ENCODE measurements at places on chromosomes 2 and 18.

DNA sequence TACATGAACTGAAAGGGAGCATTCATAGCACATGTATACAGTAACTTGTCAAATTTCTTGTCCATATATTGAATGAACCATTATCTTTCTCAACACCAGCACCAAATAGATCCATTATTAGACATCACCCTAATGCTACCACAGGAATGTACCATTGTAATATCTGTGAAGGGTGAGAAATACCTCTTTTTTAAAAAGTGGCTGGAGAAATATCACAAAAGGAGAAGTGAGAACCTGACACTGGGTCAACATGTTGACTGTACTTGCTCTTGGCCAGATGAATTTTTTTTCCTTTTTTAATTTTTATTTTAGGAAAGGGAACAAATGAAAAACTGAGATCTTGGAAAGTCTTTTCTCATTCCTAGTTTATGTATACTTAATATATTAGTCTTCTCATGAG lies 63.5 kb downstream of the CAVIN2 start:
- no peak for DNase-seq
- no peak overlapping the region for H3K4me3 ChIP-seq
- no peak overlapping the region for H3K27ac ChIP-seq
- H3K36me3 ChIP-seq = no peaks in the 10 kb centered on the region

GRCh38 chr18:57539702-57540101 lies 46.8 kb downstream of the FECH start:
- H3K27me3 ChIP-seq = no peaks in the 10 kb centered on the region
- H3K4me1 ChIP-seq = peaks cover 19% of the 10 kb centered on the region
- no peak for DNase-seq
- no peak overlapping the region for H3K27ac ChIP-seq

DNA sequence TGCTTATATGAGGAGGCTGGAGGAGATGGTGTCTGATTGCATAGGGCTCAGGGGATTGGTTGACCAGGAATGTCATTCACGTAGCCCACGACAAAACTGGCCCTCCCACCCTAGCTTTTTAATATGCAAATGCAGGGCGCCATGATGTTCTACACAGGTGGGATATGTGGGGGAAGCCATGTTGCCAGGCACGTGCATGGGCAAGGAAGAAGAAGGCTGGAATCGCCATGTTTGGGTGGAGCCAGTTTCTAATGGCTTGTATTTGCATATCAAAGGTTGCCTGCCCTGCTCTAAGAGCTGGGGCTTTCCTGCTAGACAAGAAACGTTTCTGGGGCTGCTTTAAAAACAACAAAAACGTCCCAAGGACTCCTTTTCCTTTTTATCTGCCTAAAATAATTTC lies 26.5 kb upstream of the LINC00305 start:
- no peaks in the 10 kb centered on the region for H3K36me3 ChIP-seq
- no peaks in the 10 kb centered on the region for H3K27me3 ChIP-seq

DNA sequence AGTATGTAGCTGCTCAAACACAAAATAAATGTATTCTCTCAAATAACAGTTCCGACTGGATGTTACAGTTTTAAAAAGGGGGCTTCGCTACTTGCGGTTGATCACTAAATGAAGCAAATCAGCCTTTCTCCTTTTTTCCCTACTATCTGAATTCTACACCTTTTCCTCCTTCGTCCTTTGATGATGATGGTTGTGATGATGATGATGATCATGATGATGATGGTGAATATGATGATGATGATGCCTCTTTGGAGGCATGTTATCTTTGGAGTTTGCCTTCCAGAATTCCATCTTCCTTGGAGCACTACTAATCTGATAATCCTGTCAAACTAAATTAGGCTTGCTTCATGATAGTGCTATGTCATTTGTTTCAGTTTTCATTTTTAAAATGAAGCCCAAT lies 1073.3 kb downstream of the SOCS6 start:
- DNase-seq = no peak
- no peaks in the 10 kb centered on the region for H3K27me3 ChIP-seq
- H3K4me3 ChIP-seq = no peak overlapping the region
- H3K4me1 ChIP-seq = no peaks in the 10 kb centered on the region
- no peak overlapping the region for H3K27ac ChIP-seq

DNA sequence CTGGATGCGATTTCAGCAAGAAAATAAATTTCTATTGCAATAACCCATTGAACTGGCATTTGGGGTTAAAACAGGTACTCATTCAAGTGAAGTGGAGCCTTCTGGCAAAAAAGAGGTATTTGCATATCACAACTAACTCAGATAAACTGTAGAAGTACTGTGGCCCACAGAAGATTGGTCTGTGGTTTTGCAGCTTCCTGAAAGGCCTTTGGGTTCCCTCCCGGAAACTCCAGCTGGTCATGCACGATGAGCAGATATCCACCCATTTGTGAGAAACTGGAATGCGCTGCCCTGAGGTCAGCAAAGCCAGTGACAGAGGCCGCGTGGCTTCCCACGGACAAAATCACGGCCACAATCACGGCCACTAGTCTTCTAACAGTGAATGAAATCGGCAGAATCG lies 106.3 kb downstream of the EPHA4 start:
- no peaks in the 10 kb centered on the region for H3K4me1 ChIP-seq
- H3K27ac ChIP-seq = no peak overlapping the region
- DNase-seq = no peak
- no peak overlapping the region for H3K4me3 ChIP-seq

- no peaks in the 10 kb centered on the region for H3K36me3 ChIP-seq
- H3K4me3 ChIP-seq = no peak overlapping the region
- no peaks in the 10 kb centered on the region for H3K27me3 ChIP-seq
- DNase-seq = no peak
Measured at GRCh38 chr18:45976974-45977373, 9.8 kb upstream of the EPG5 start.

DNA sequence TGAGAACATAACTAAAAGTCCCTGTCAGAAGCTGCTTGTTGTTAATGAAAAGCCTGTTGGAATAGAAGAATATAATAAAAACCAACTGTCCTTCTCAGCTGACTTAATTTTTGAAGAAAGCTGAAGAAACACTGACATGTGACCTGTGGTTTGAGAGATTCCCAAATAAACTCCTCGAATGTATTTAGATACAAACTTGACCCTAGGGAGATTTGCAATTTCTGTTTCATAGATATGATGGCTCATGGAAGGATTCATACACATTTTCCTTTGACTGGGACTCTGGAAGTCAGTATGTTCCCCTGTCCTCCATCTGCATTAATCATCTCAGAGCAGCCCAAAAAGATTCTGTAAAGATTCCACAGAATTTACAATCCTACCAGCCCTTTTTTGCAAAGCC lies 195.1 kb downstream of the TMEM247 start:
- no peak overlapping the region for H3K4me3 ChIP-seq
- H3K4me1 ChIP-seq = peaks cover 21% of the 10 kb centered on the region
- H3K27me3 ChIP-seq = no peaks in the 10 kb centered on the region

GRCh38 chr2:72983500-72984161 lies 66.3 kb downstream of the EMX1 start:
- H3K4me1 ChIP-seq = no peaks in the 10 kb centered on the region
- no peak for DNase-seq
- H3K4me3 ChIP-seq = no peak overlapping the region
- H3K27ac ChIP-seq = no peak overlapping the region
- peaks cover 6% of the 10 kb centered on the region for H3K36me3 ChIP-seq

DNA sequence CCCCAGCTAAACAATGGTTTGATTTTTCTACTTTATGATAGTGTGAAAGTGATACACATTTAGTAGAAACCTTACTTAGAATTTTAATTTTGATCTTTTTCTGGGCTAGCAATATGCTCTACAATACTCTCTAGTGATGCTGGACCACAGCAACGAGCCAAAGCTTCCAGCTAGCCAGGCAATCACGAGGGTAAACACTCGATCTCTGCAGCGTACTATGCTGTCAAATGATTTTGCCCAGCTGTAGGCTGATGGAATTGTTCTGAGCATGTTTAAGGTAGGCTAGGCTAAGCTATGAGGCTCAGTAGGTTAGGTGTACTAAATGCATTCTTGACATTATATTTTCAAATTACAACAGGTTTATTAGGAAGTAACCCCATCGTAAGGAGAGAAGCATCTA lies 207.5 kb downstream of the LRRTM4 start:
- H3K27me3 ChIP-seq = no peaks in the 10 kb centered on the region
- H3K4me1 ChIP-seq = no peaks in the 10 kb centered on the region
- H3K36me3 ChIP-seq = no peaks in the 10 kb centered on the region
- DNase-seq = no peak
- no peak overlapping the region for H3K27ac ChIP-seq

GRCh38 chr2:224802407-224802806 lies 86.2 kb upstream of the CCDC195 start:
- no peak overlapping the region for H3K4me3 ChIP-seq
- no peaks in the 10 kb centered on the region for H3K27me3 ChIP-seq
- peak overlapping the region; percentile 68 for H3K27ac ChIP-seq
- peaks cover 10% of the 10 kb centered on the region for H3K4me1 ChIP-seq
- DNase-seq = no peak

DNA sequence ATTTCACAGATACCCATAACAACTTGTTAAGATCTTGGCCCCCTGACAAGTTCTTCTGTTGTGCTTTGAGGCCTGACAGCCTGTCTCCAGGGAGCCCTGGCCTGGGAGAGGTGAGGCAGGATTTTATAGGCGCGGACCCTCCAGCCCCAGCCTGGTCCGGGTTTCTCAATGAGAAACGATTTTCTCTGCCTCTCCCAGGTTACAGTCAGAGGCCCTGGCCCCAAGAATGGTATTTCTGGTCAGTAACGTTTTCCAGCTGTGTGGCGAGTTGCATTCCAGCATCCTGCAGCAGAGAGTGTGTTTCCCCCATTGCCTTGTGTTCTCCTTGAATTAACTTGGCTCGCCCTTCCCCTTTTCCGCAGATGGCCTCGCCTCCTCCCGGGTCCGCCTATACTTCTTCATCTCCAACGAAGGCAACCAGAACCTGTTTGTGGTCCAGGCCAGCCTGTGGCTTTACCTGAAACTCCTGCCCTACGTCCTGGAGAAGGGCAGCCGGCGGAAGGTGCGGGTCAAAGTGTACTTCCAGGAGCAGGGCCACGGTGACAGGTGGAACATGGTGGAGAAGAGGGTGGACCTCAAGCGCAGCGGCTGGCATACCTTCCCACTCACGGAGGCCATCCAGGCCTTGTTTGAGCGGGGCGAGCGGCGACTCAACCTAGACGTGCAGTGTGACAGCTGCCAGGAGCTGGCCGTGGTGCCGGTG lies 3.0 kb downstream of the INHBB start:
- no peak overlapping the region for H3K4me3 ChIP-seq
- DNase-seq = peak; percentile 82
- H3K4me1 ChIP-seq = peaks cover 7% of the 10 kb centered on the region
- H3K27me3 ChIP-seq = peaks cover 20% of the 10 kb centered on the region
- no peak overlapping the region for H3K27ac ChIP-seq

- no peak overlapping the region for H3K4me3 ChIP-seq
- no peak for DNase-seq
- H3K36me3 ChIP-seq = peaks cover 82% of the 10 kb centered on the region
- H3K27ac ChIP-seq = peak overlapping the region; percentile 49
Measured at GRCh38 chr2:36526226-36526625, 71.7 kb downstream of the FEZ2 start.

- no peak overlapping the region for H3K4me3 ChIP-seq
- H3K27ac ChIP-seq = peak overlapping the region; percentile 70
- no peaks in the 10 kb centered on the region for H3K27me3 ChIP-seq
- peak; percentile 72 for DNase-seq
- no peaks in the 10 kb centered on the region for H3K36me3 ChIP-seq
Measured at GRCh38 chr2:204892506-204893255, 347.4 kb downstream of the PARD3B start.

- no peaks in the 10 kb centered on the region for H3K36me3 ChIP-seq
- no peak for DNase-seq
- no peaks in the 10 kb centered on the region for H3K4me1 ChIP-seq
- no peaks in the 10 kb centered on the region for H3K27me3 ChIP-seq
- no peak overlapping the region for H3K27ac ChIP-seq
Measured at GRCh38 chr2:60843006-60843405, 38.4 kb upstream of the REL start.

- no peaks in the 10 kb centered on the region for H3K4me1 ChIP-seq
- H3K27ac ChIP-seq = no peak overlapping the region
- no peaks in the 10 kb centered on the region for H3K27me3 ChIP-seq
- no peak overlapping the region for H3K4me3 ChIP-seq
- DNase-seq = no peak
Measured at GRCh38 chr2:153386481-153386897, 92.1 kb downstream of the RPRM start.

DNA sequence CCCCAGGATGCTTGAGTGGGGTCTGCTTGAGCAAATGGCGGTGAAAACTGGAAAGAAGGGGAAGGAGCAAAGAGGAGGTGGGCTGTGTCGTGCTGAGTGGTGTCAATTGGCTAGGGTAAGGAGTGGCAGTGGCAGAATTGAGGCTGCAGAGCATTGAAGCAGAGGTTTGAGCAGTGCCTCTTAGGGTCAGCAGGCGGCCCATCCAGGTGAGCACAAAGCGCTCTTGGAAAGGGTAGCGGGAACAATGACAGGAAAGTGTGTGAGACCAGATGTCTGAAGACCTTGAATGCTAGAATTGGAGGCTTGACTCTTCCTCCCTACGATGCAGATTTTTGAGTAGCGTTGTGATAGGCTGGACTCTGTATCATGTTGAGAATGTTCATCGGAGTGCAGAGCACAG lies 39.3 kb upstream of the IL1R1 start:
- peaks cover 34% of the 10 kb centered on the region for H3K4me1 ChIP-seq
- no peak for DNase-seq
- peak overlapping the region; percentile 96 for H3K27ac ChIP-seq
- H3K27me3 ChIP-seq = no peaks in the 10 kb centered on the region
- no peaks in the 10 kb centered on the region for H3K36me3 ChIP-seq
- no peak overlapping the region for H3K4me3 ChIP-seq

GRCh38 chr2:101752716-101753616 lies 55.5 kb downstream of the MAP4K4 start:
- no peak for DNase-seq
- peak overlapping the region; percentile 14 for H3K4me3 ChIP-seq
- no peaks in the 10 kb centered on the region for H3K36me3 ChIP-seq
- peak overlapping the region; percentile 78 for H3K27ac ChIP-seq
- no peaks in the 10 kb centered on the region for H3K27me3 ChIP-seq

- no peak for DNase-seq
- peak within 1 kb of the TSS; percentile 28 for H3K4me3 ChIP-seq
- no peak within 1 kb of the TSS for H3K27ac ChIP-seq
- no peaks in the 10 kb centered on the region for H3K4me1 ChIP-seq
Measured at GRCh38 chr18:52339891-52340371, at the start of gene DCC. Gene DCC, plus strand, starts transcription at chr18:52340197. Its CDS starts 591 bp downstream, at chr18:52340788.

- H3K27me3 ChIP-seq = no peaks in the 10 kb centered on the region
- DNase-seq = no peak
- H3K4me1 ChIP-seq = peaks cover 15% of the 10 kb centered on the region
- H3K4me3 ChIP-seq = no peak overlapping the region
Measured at GRCh38 chr18:47118981-47119380, 31.3 kb downstream of the HDHD2 start.

GRCh38 chr18:35303610-35304009 lies 13.6 kb upstream of the ZSCAN30 start:
- no peak overlapping the region for H3K4me3 ChIP-seq
- no peak overlapping the region for H3K27ac ChIP-seq
- peaks cover 63% of the 10 kb centered on the region for H3K36me3 ChIP-seq
- H3K27me3 ChIP-seq = no peaks in the 10 kb centered on the region
- no peak for DNase-seq
- H3K4me1 ChIP-seq = no peaks in the 10 kb centered on the region

DNA sequence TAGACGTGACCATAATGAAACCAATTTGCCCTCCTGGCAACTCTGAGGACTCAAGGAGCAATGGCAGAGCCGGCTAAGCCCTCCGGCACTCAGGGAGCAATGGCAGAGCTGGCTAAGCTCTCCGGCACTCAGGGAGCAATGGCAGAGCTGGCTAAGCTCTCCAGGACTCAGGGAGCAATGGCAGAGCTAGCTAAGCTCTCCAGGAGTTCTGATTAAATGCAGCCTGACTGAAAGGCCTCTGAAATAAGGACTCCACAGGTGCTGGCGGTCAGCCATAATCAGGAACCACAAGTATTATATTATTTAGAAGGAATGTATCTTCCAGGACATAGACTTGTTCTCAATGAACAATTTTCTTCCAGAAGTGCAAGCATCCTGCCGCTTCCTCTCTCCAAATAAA lies 65.2 kb downstream of the C2orf76 start:
- H3K4me1 ChIP-seq = no peaks in the 10 kb centered on the region
- H3K36me3 ChIP-seq = no peaks in the 10 kb centered on the region
- H3K27me3 ChIP-seq = no peaks in the 10 kb centered on the region
- DNase-seq = no peak
